NCI-H1694 (cell line): ENCODE measurements at places on chromosomes 6 and 20.
A peak's percentile ranks its signal among the peaks of the same experiment; 100 is the strongest.

DNA sequence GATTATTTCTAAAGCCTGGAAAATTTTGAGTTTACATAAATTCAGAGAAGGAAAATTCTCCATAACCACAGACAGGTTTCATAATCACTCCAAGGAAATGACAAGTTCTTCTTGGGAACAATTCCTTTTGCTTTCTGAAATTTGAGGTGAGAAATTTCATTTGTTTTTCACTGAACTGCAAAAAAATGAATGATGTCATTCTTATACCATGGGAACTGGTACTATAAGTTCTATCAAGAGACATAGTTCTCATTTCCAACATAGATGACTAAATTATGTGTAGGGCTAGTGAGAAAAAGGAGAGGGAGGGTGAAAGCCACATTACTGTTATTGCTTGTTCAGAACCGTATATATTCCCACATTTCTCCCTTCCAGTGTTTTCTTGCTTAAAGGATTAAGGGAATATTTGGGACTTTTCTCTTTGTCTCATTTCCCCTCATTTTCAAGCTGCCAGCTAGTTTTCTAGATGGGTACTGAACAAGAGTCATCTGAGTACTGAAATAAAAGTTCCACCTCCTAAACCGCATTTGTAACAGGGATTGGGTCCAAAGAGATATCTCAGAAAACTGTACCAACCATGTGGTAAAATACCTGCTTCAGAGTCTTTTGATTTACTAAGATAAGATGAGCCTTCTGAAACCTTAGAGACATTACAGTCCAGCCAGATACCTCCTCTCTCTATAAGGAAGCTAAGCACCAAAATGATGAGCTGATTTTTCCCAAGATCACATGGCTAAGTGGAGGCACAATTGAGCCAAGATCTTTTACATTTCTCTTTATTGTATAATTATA is 144.3 kb upstream of the PRDM1 start:
- DNase-seq = no peak

GRCh38 chr6:31490115-31490873 is 7.7 kb upstream of the MICB start:
- no peak for DNase-seq

GRCh38 chr6:166078294-166078693 is 89.4 kb downstream of the TBXT start:
- no peak for DNase-seq

DNA sequence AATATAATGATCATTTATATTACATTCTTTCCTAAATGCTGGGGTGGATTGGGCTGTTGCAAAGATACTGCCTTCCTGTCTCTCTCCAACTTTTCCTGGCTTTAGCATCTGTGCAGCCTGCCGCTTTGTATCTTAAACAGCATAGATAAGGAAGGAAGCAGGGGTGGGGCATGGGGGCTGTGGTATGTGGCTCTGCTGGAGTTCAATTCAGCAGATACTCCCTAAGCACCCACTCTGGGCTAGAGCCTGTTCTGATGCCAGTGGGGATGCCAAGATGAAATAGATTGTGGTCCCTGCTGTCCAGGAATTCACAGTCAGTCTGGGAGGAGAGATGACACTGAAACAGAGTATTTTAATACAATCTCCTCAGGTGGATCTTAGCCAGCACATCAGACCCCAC is 56.8 kb downstream of the EIF2S2 start:
- DNase-seq = no peak

DNA sequence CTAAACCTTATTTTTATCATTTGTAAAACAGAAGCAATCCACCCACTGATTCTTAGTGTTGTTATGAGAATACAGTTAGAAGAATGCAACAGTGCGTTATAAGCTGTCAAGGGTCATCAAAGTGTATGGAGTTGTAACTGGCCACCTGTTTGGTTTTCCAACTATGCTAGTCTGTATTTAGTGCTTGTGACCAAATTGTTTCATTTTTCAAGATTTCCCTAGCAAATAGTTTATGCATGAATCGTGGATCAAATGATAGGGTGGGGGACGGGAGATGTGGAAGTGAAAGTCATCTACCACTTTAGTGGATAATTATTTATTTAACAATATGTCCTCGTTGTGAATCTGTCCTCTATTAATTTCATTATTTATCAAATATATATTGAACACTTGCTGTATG is 175.4 kb upstream of the HDDC2 start:
- no peak for DNase-seq

- peak; percentile 51 for DNase-seq
These were observed 211.7 kb downstream of the LMBRD1 start for GRCh38 chr6:69584913-69585729.

DNA sequence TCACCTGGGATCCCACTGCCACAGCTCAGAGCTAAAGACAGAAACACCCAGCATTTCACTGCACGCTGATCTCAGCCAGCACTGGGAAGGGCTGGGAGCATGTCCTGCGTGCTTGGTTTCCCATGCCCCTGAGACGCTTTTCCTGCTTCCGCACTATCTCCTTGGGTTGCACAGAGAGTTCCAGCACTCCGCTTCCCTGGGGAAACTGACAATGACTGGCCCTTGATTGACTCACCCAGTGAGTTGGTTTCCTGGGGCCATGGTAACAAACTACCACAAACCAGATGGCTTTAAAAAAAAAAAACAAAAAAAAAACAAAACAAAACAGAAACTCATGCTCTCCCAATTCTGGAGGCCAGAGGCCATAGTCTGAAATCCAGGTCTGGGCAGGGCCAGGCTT is 14.8 kb upstream of the MAS1L start:
- no peak for DNase-seq

DNA sequence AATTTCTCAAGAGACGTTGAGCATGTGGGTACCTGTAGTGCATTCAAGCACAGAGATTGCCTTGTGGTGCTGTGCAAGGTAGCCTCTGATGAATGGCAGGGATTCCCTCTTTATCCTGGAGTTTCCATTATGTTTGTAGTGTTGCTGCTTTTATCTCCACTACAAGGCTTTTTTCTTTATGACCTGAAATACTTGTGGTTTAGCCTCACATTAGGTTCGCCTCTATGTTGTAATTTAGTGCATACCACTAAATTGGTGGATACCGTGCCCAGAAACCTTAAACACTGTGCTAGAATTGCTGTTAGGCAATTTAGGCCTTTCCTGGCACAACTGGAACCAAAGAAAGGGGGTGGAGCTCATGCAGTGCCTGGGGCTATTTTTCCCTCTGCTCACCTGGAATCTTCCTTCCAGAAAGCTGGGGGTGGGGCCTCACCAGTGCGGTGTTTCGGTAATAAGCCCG is 76.8 kb downstream of the NCOA7 start:
- DNase-seq = no peak

DNA sequence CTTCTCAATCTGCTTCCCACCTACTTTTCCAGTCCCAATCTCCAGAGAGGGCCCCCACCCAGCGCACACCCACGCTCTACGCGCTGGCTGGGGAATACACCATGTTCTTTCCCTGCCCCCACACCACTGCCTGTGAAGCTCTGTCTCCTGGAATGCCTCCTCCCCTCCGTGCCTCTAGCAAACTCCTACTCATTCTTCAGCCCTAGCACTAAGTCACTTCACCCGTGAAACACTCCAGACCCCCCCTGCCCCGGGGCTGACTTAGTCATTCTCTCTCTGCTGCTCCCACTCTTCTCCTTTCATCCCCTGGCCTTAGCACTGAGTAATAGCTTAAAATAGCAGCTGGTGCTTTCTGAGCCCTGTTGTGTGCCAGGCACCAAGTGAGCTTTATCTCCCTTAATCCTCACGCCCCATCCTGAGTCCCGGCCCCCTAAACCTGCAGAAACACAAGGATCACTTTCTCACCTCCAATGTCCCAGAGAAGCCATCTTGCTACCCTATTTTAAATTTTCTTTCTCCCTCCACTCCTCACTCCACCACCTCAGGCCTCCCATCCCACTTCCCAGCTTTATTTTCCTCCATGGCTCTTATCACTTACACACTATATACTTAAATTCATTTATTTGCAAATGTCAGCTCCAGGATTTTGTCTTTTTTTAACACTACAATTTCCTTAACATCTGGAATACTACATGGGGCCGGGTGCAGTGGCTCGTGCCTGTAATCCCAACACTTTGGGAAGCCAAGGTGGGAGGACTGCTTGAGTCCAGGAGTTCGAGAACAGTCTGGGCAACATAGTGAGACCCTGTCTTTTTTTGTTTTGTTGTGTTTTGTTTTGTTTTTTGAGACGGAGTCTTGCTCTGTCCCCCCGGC is 6.3 kb upstream of the PARD6B start:
- no peak for DNase-seq

DNA sequence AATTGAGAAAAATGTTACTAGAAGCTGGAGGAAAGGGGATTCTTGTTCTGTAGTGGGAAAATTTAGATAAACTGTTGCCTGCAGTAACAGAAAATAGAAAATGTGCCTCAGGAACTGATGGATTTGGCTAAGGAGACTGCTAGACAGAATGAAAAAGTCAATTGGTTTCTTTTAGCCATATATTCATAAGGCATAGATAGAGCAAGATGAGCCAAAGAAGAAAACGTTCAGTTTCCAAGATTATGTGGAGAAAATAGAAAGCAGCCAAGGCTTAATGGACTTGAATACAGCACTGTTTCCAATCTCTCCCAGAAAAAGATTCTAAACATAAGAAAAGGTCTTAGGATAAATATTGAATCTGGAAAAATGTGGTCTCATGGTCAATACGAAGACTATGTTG is 115.1 kb upstream of the TCF21 start:
- DNase-seq = no peak

DNA sequence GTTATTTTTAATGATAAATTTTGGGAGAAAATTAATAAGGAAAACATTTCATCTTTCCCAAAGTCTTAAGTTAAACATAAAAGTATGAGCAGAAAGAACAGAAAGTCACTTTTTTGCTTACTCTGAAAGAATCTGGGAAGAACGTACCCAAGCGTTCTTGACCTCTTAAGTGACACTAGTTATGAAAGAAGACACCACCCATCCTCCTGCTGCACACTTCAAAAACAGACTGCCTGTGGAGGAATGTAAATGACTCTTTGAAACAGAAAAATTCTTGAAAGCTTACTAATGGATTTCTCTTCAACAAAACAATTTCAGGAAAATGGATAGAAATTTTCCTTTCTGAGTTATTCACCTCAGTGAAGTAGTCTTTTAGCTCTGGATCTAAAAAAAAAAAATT is 227.7 kb downstream of the MEI4 start:
- DNase-seq = no peak

- no peak for DNase-seq
These were observed 35.9 kb upstream of the MYB start for GRCh38 chr6:135145063-135145800.

DNA sequence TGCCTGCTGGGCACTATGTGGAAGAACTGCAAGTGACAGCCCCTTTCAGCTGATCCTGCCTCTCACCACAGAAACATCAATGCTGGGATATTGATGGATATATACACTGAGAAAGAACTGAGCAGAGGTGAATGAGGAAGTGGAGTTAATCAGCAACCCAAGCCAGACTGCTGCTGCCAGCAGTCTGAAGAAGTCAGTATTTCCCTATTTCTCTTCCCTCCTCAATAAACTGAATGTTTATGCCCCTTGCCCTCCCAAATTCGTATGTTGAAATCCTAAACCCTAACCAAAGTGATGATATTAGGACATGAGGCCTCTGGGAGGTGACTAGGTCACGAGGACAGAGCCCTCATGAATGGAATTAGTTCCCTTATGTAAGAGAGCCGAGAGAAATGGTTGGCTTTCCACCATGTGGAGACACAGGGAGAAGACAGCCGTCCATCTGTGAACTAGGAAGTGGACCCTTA is 76.3 kb downstream of the CDK19 start:
- DNase-seq = no peak

DNA sequence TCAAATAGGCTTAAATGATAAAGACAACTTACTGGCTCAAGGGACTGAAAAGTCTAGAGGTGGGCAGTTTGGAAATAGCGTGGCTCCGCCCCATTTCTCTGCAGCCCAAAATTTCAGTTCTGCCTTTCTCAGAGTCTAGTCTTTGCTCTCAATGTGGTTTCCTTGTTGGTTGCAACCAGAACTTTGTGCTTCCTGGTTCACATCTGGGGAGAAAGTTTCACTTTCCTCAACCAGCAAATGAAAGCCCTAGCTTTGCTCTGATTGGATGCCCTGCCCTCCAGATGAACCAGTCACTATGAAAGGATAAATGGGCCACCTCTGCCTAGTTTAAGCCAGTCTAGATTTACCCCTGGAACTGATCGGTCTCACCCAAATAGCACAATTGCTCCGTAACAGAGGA is 14.9 kb downstream of the SYCP2L start:
- DNase-seq = no peak

- no peak for DNase-seq
These were observed 4.9 kb upstream of the EEF1A1 start for GRCh38 chr6:73525546-73526330.

DNA sequence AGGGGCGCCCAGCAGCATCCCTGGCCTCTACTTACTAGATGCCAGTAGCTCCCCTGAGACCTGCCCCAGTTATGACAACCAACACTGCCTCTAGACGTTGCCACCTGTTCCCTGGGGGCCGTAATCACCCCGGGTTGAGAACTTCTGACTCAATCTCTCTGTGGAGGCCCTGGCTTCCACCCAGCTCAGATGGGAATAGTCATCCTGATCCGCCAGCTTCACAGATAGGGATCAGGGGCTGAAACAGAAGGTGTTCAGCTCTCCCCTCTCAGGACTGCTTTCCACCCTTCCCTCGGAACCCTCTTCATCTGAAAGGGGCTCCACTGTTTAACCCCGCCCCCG is 3.3 kb downstream of the CAPN11 start:
- DNase-seq = no peak

DNA sequence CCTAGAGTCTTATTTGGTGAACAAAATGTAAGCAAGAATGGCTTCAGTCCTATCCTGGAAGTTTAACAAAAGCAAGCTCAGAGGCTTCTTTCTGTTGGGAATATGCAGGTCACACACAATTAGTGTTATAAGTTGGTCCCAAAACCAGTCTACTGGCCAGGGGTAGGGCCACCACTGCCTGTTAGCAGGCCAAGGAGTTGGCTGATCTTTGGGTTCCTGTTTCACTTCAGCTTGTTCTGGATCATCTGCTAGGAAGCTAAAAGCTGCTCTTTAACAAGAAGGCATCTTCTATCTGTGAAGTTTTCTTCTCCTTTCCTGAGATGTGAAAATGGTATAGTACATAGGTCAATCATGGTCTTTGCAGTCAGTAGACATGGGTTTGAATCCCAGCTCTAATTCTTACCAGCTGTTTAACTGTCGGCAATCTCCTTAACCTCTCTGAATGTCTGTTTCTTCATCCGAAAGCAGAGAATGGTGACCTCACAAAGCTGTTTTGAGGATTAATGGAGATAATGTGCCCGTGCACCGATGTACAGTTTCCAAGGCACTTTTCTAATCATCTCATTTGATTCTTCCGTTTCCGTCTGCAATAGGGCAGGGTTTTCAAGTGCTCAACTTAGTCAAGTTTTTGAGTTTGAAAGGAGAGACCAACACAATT is 271.2 kb upstream of the TAB2 start:
- no peak for DNase-seq
